ENCODE measurements at places on chromosomes 2 and 18.

GRCh38 chr2:122206101-122206500, 450.6 kb downstream of the TSN start:
- no peak for DNase-seq

- no peak for DNase-seq
Measured at GRCh38 chr18:49905771-49906170, 92.4 kb upstream of the ACAA2 start.

GRCh38 chr2:121284463-121285449, at the start of gene TFCP2L1:
TSS of gene TFCP2L1 (minus strand) at chr2:121285202. CDS start at chr2:121285109, 93 bp downstream.
- DNase-seq: no peak

DNA sequence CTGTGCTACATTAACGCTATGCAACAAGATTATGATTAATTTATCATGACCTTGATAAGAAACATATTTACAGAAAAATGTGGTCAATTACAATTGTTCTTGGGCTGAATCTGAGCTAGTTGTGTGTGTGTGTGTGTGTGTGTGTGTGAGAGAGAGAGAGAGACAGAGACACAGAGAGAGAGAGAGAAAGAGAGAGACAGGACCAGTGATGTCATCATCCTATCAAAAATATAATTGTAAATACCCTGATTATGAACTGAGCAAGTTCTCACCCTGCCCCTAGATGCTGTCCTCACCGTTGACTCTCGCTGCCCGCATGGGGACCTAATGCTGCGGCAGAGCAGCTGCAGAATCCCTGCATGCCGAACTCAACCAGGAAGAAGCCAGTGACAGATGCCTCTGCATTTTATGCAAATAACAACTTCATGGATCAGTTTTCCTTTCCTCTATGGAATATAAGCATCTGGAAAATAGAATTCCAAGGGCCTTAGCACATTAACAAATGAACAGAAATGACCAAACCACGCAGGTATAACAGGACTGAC, 512.5 kb downstream of the PLCL1 start:
- DNase-seq: peak; percentile 11

GRCh38 chr2:146212602-146213001, 1632.2 kb upstream of the ACVR2A start:
- DNase-seq: no peak

DNA sequence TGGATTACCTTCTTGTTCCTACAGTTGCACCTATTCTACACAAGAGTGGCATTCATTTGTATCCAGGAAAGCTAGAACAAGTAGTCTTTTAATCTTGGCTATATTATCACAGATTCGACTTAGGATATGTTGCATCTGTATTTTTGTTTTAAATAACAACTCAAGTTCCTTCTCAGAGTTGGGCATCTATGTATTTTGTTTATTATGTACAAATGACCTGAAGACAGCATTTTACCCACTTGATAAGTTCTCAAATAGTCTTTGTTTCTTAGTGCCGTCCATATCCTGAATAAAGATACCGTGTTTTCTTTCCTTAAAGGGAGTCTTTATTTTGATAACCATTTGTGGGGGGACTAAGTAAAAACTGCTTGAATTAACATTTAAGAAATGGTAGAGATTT, 2.9 kb downstream of the ITPRID2 start:
- DNase-seq: no peak

DNA sequence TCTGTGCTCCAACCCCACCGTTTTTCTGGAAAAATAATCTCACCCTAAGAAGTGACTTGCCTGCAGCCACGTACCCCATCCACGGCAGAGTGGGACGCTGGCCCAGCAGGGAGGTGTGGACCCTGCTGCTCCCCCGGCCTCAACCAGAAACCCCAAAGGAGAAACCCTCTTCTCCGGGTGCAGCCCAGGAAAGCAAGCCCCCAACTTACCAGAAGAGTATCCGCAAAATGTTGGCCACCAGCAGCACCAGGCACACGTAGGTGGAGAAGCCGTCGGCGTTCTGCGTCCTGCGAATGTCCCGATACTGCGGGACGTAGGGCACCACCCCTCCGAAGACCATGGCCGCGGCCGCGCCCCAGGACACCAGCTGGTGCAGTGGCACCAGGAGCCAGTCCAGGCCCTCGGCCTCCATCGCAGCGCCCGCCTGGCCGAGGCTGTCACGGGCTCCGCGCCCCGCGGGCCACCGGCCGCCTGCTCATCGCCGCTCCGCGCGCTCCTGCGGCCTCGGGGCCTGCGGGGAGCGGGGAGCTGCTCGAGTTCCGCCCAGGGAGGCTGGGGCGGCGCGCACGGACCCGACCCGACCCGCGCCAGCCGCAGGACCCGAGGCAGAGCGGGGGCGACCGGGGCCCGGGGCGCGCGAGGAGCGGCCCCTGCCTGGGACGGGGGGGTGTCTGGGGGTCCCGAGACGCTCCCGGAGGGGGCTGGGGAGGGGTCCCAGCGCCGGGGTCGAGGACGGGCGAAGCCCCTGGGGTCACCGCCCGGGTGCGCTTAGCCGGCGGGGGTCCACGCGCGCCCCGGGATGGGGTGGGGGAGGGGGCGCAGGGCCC, 725 bp downstream of the SLC66A2 start:
- DNase-seq: peak; percentile 40

DNA sequence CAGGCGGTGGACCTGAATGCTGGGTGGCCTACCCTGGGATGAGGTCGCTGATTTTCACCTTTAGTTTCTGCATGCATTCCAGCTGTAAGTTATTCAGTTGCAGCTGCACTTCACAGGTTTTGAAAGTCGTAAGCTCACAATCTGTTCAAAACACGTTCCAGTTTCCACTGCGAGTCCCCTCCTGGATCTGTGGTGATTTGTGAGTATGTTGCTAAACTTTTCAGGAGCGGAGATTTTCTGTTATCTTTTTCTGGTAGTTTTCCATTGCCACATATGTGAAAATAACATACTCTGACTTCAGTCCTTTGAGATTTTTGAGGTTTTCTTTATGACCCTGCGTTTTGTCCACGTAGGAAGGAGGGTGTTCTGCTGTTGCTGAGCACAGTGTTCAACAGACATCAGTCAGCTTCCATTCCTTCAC, 102.1 kb downstream of the SNTG2 start:
- no peak for DNase-seq

GRCh38 chr2:168210216-168210894, 37.0 kb downstream of the STK39 start:
- DNase-seq: no peak

DNA sequence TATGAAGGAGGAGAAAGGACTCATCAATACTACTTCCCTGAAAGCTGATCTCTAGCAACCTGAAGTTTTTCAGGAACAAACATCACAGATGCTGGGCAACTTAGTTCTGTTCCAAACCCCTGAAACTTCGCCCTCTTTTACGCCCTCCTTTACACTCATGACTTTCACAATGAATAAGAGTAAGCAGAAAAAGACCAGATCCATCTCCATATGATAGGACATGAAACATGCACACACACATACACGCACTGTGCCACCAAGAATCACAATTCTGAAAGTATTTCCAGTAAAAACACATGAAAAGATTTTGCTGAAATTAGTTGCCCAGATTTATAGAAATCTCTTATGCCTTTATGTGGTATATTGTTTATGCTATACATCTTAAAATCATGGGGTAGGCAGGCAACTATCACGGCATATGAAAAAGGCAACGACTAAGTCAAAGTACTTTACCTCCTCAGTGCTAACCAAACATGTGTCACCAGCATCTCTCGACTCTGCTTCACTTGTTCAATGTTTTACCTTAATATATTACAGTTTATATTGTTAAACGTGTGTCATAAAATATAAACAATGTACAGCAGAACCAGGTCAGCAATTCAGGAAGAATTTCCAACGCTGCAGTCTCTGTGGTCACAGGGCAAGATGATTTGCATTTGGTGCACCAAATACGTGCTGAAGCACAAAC, 47.8 kb downstream of the NHEJ1 start:
- no peak for DNase-seq

- DNase-seq: no peak
Measured at GRCh38 chr2:44549856-44550255, 188.1 kb downstream of the CAMKMT start.

DNA sequence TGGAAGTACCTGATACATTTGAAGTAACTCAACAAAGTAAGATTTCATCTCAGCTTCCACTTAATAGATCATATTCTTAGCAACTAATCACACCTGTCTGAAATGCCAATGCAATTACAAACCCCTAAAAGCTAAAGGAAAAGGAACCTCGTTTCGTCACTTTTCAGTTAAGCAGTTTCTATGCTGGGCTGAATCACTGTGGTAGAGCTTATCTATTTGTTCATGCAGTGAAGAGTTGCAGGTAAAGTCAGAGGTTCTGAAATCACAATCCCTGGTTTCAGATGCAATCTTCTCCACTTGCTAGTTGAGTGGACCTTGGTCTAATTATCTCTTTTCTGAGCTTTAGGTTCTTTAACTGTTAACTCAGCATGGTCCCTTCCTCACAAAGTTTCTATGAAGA, 6.3 kb downstream of the HRH4 start:
- no peak for DNase-seq

DNA sequence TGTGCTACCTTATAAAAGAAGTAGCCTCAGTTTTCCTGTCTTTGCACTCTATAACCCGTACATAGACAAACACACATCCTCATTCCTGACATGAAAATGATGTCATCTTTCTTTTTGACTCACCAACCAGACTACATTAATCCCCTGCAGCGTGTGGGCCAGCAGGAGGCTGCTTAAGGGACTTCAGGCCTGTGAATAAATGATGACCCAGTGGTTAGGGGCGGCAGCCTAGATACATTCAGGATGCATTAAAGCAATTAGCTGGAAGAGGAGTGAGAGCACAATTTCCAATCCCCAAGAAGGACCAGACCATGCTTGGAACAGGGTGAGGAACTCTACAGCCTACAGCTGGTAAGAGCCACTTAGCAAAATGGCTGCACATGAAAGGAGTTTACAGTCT, 57.3 kb upstream of the KLF7 start:
- no peak for DNase-seq

- DNase-seq: no peak
Measured at GRCh38 chr2:3102081-3102921, 275.3 kb downstream of the EIPR1 start.

DNA sequence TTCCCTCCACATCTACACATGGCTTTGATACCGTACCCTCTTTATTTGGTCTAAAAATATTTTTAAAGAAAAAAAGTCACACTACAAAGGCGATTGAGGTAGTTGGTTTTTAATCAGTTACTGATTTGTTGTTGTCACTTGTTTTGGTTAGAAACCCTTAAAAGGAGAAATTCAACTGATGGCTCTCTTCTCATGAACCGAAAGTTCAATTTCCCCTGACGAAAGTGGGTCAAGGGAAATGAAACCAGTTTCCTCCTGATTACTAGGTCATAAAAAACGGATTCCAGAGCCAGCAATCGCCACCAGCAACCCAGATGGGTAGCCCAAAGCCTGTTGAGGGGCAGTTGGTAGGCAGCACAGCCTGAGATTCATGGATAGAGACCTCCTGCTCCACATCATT, 63.2 kb downstream of the DLGAP1 start:
- DNase-seq: no peak

DNA sequence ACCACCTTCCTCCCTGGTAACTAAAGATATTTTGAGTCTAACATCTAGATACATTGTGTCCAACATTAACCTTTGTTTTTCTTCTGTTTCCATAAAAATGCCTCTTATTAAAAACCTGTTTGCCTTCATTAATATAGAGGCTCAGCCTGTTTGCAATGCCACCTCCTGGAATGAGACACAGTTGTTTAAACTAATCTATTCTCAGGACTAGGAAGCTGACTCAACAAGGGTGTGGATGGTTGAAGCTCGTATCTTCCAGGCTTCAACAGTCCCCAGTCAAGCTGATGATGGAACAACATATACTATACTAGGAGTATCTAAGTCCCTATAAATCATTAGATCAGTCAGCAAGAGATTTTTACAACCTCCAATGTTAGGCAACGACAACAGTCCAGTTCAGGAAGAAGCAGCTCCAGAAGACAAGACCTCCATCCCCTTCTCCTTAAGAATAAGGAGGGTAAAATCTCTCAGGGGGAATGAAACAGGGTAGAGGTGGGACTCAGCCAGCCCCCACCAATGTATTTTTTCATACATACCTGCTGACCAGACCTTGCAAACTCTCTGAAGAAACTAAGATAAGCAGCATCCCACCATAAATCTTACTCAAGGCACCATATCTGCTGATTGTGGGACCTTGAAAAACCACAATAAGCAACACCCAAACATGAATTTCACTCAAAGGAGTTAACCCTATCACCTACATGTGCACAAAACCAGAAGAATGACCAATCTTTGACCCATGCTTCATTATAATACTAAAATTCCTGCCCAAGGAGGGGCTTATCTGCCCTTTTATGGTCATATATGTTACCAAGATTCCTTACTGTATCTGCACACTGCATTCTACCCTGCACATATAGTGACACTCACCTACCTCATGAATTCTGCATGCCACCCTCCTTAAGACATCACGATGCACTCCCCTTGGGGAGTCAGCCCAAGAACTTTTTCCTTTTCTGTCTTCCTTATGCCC, 21.4 kb downstream of the ZNF24 start:
- DNase-seq: no peak

- DNase-seq: no peak
Measured at GRCh38 chr2:25489631-25490030, 147.9 kb upstream of the DNMT3A start.

DNA sequence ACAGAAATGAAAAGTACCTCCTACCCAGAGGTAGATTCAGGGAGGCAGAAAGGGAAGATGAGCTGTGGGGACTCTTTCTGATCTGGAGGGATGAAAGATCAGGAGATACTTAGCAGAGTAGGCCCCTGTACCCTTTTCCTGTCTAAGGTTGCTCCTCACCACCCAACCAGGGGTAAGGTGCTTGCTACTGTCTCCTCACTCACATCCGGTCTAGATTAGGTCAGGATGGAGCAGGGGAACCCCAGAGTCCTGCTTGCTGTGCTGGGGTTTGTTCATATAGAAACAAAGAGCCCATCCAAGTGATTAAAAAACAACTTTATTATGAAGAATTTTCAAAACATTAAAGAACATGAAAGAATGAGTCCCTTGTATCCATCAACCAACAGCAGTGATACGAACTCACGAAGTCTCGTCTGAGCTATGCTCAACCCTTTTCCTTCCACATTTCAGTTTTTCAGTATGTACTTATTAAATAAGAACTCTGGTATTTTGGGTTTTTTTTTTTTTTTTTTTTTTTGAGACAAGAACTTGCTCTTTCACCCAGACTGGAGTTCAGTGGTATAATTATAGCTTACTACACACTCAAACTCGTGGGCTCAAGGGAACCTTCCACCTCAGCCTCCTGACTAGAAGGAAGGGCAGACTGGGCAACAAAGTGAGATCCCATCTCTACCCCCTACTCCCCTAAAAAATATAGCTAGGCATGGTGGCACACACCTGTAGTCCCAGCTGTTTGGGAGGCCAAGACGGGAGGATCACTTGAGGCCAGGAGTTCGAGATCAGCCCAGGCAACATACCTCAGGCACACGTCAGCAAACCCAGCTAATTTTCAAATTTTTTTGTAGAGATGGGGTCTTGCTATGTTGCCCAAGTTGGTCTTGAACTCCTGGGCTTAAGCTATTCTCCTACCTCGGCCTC, 28.5 kb upstream of the MCFD2 start:
- no peak for DNase-seq

DNA sequence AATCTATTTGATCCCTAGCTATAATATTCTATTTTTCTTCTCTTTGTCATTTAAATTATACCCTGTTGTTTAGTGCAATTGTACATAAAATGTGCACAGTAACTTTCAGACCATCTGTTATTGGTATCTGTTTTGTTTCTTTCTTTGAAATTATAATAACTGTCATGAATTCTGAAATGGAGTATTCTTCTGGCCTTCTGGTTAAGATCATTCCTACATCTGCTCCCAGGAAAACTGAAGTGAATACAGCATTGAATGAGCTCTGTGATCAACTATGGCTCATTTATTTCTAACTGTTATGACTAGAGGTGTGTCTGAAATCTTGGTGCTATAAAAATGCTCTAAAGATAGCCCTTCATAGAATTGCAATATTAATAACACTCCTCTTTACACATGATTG, 788.4 kb upstream of the TMEFF2 start:
- no peak for DNase-seq

GRCh38 chr2:68094111-68094510, 31.3 kb upstream of the C1D start:
- no peak for DNase-seq
